Lung microvascular endothelial cell (primary cell): ENCODE measurements at places on chromosomes 6 and 20. TPM values are rescaled to one million over a fixed set of nuclear protein-coding genes. Genes with fewer than 3 reads are reported as not detected.

AVP gene
- not detected in 2 replicates for total RNA-seq

BPIFA3 gene
- not detected in 2 replicates for total RNA-seq

NKAIN4 gene
- not detected in 2 replicates for total RNA-seq

RIPOR3 gene
- total RNA-seq = 0.20 TPM in 1 of 2 replicates, not detected in the other

CCR6 gene
- not detected in 2 replicates for total RNA-seq

TRIM10 gene
- under 0.01 TPM in 1 of 2 replicates, not detected in the other for total RNA-seq

DNA sequence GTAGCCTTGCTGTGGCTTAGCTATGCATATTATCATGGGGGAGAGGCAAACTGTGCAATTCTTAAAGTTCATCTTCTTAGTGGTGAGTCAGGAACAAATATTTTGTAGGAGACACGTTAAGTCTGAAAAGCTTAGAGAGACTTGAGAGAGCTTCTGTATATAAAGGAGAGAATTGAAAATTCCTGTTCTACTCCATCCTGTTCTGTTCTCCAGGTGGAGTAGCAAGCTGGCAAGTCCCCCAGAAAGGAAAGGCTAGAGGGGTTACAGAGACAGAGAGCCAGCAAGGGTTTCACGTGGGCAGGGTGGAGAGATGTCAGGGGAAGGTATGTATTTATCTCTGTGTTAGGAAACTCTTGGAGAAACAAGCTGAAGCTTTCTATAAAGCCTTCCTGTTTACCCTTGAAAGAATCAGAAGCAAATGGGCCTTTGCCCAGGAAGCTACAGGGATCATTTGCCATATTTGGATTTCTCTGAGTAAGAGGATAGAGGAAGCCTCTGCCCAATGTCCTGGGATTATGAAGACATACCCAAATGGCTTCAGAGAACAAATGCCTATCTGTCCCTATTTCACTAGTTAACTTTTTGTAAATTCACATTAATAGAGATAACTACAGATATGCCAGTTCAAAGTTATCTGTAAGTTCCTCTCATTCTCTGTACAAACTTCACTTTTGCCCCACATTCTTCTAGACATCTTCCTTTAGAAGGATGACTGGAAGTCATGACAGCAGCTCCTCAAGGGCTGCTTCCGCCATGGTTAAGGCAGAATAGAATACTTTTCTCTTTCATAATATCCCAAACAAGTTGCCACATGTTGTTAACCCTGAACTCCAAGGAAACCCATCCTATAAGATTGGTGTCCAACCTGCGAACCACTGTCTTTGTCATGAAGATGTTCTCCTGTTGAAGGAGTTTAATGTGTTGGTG is 126.7 kb upstream of the NEDD9 start:
- no peak for DNase-seq

DNA sequence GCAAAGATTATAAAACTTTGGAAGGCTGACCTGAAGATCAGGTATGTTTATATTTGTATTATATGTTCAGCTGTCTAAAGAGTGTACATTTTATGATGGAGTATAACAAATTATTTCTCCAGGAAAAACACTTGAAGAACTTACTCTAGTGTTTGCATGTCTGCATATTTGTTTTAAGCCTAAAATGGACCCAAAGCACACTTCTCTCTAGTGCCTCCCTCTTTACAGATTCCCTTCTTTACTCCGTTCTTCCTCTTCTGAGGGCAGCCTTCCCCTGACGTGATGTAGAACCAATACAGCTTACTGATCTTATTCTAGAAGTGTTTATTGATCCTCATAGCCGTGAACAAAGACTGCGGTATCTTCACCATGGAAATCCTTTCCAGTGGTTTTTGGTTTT is 13.9 kb downstream of the SUMO4 start:
- no peak for DNase-seq

- peak; percentile 29 for DNase-seq
Measured at GRCh38 chr6:98920904-98921431, 26.8 kb downstream of the FBXL4 start.

DNA sequence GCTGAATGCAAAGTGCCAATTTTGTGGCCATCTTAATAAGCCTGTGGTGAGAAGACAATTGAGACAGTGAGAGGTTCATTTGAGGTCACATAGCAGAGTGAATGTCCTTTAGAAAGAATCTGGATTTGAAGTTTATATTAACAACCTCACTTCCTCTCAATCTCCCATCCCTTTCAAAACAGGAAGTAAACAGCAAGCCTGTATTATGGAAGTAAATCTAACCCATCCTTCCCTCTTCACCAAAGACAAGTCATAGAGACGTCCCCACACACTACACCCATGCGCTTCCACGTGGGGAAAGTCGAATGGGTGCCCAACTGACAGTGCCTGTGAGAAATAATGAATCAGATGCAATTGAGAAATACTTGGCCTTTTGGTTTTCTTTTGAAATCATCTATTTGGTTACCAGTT is 28.8 kb upstream of the CCND3 start:
- DNase-seq = peak; percentile 58

DNA sequence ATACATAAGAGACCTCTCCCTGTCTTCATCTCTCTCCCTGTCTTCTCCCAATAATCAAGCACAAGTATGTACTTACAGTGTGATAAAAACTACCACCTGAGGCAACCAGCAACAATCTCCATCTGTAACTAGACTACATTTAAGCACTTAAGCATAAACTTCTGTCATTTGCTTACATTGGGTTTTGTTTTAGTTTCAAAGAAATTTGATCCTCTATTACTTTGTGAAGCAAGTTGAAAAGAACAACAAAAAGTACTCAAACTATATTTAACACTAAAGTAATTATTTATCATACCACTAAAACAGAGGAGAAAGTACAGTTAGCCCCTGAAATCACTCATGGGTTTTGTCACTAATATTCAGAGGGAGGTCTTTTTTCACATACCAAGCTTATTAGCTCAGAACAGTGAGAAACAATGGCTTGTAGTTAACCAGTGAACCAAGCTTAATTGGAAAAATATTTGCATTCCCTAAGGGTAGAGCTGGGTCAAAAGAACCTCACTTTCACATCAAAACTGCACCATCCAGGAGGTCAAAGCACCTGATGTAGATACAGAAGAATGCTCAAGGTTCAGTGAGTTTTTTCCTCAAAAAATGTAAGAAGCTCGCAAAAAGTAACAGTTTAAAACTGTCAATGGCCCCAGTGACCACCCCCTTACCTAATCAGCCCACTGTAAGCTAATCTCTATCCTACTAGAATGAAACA is 34.1 kb downstream of the DCDC2 start:
- no peak for DNase-seq

DNA sequence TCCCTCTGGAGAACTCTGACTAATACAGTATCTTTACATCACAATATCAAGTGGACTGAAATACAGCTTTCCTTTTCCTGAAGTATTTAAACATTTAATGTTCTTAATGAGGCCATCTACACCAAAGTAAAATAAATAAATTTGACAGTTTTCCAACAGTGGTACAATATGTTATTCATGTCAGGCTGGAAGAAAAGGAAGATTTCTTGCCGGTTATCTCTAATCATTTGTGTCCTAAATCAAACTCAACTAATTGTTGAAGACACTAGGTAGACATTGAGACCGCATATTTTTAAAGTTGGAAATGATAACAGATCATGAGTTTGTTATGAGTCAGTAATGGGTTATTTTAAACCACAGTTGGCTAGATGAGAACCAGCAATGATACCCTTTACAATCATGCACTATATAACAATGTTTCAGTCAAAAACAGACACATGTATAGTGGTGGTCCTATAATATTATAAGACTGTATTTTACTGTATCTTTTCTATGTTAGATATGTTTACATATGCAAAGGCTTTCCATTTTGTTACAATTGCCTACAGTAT is 241.6 kb downstream of the LMBRD1 start:
- DNase-seq = no peak

GRCh38 chr6:149990661-149991471 is 27.1 kb downstream of the ULBP1 start:
- no peak for DNase-seq

DNA sequence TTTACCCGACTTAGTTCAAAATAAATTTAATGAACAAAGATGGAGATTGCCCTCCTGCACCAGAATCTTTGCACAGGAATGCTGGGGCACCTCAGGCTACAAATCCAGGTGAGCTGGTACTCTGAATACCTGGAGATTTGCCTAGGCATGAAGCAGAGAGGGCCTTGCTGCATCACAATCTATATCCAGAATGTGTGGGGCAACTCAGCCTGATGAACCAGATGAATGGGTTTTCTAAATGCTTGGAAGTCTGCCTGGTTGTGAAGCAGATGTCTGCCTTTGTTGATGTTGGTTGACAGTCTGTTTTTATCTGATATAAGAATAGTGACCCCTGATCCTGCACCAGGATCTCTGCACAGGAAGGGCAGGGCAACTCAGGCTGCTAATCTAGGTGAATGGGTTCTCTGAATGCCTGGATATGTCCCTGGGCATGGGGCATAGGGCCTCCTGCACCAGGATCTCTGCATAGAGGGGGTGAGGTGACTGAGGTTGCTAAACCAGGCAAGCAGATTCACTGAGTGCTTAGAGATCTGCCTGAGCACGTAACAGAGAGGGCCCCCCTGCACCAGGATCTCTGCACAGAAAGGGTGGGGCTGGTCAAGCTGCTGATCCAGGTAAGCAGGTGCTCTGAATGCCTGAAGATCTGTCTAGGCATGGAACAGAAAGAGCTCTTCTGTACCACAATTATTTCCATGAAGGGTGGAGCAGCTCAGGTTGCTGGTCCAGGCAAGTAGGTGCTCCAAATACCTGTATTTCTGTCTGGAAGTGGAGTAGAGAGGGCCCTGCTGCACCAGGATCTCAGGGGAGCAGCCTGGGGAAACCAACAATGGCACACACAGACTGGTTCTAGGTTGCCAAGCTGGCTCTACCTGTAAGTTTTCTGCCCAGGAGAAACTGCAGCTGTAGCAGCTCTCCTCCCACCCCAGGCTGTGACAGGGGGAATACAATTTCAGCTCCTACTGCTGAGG is 437.5 kb downstream of the MMUT start:
- DNase-seq = no peak

DNA sequence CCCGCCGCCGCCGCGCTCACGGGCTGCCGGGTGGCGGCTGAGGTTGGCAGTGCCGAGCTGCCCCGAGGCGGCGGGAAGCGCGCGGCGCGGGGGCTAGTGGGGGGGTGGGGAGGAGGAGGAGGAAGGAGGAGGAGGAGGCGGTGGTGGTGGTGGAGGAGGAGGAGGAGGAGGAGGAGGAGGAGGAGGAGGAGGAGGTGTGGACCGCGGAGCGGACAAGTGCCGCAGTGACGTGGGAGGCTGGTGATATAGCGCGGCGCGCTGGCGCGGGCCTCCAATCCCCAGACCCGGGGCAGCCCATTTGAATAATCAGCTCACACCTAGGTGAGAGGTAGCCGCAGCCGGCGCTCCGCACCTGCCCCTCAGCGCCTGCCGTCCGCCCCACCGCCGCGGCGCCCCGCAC is at the start of gene FOXA2:
Gene FOXA2 (minus strand): TSS at position 51 of the 400 bp plus-strand sequence. CDS start 294 bp downstream, outside the sequence.
- no peak for DNase-seq

- DNase-seq = no peak
Measured at GRCh38 chr20:17716331-17716730, 16.6 kb downstream of the BANF2 start.

GRCh38 chr20:60268491-60268890 is 310.3 kb downstream of the CDH26 start:
- DNase-seq = no peak

GRCh38 chr20:9066191-9066590 is 2.7 kb upstream of the PLCB4 start:
- no peak for DNase-seq

- DNase-seq = no peak
Measured at GRCh38 chr6:11262242-11262641, 29.8 kb upstream of the NEDD9 start.

- no peak for DNase-seq
Measured at GRCh38 chr6:13531956-13532355, 42.4 kb upstream of the SIRT5 start.

DNA sequence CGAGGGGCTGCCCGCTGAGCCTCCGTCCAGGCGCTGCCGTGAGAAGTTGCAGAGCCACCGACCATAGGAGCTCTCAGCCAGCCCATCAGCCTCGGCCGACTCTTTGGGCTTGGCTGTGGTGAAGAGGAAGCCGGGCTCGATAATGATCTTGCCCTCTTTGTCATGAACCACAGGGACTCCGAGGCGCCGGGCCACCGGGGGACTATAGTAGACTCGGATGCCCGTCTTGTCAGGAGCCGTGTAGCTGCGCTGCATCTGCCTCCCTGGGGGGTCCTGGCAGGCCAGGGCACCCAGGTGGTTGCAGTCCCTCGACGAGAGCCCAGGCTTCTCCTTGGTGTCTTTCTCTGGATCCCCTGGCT is 20.5 kb upstream of the DSN1 start:
- DNase-seq = no peak

DNA sequence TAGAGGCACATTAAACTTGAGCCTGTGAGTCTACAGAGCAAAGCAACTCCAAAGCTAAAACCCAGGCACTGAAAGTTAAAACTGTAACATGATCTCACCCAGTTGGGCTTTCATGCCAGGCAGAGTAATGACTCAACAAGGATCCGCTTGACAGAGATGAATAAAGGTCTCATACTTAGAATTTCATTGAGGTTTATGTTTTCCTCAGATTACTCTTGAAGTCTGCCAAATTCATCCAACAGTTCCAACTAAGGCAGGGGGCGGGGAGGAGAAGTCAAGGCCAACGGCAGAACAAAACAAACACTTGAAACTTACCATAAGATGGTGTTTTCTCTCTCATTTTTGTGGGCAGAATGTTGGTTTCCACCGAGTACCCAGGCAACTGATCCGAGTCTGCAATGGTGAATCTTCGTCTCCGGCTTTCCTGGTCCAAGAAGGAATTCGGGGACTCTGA is 54.0 kb upstream of the IPCEF1 start:
- peak; percentile 96 for DNase-seq

GRCh38 chr6:151869787-151870186 is 62.3 kb downstream of the ESR1 start:
- no peak for DNase-seq

- no peak for DNase-seq
Measured at GRCh38 chr6:43389730-43390295, 20.4 kb upstream of the ZNF318 start.

DNA sequence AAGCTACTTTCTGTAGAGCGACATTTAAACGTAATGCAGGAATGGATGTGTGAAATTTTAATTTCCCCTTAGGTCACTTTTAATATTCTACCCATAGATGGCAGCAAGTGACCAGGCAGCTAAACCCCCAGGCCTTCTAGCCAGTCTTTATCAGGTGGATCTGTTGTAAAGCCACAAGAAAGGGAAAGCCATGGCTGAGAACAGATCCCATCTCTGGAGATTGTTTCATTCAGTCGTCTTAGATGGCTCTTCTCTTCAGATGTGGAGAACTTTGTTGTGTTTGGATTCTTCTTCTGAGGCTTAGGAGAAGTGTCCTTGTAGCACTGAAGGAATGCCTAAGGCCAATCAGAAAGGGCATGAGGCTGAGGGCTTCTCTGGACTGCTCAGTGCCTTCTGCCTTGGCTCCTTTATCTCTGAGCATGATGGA is 15.8 kb upstream of the RNF182 start:
- DNase-seq = peak; percentile 77

GRCh38 chr20:51703400-51704287 is 64.5 kb downstream of the ATP9A start:
- DNase-seq = no peak

GRCh38 chr6:107540465-107540857 is 50.5 kb downstream of the SOBP start:
- no peak for DNase-seq

- peak; percentile 59 for DNase-seq
Measured at GRCh38 chr20:57594092-57594951, 25.9 kb downstream of the ZBP1 start.
